ENCODE measurements at places on chromosomes 2 and 18.

- no peak for DNase-seq
Measured at GRCh38 chr2:231332872-231333500, 62.5 kb upstream of the B3GNT7 start.

DNA sequence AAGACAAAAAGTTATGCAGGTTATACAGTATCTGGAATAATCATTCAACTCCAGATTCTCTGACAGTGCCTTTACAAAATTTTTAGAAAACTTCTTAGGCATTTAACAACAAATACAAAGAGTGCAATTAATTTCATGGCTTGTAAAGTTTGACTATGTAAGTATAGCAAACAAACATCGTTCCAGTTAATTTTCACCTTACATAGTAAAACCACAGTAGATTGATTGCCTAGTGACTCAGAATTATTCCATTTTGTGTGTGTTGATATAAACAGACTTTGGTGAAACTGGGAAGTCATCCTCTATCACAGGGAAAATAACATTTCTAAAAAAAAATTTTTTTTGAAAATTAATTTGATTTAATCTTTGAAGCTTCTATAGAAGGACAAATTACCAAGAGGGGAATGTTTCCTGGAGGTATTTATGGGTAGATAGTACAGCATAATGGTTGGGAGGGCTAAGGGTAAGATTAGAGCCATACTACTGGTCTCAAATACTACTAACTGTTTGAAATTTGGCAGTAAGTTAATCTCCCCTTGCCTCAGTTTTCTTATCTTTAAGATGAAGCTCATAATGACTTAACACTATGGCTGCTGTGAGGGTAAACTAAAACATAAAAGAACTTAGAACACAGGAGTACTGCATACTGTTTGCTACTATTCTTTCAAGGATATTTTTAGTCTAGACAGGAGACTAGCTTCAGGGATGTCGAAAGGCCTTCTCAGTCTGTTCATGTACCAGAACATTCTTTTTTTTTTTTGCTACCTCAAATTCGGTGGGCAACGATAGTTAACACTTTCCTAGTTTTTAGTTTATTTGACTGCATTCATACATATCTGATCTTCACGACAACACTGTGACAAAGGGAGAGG is 19.6 kb downstream of the NDUFAF7 start:
- DNase-seq = no peak

GRCh38 chr2:212535996-212536816 is 2.4 kb downstream of the ERBB4 start:
- DNase-seq = no peak

DNA sequence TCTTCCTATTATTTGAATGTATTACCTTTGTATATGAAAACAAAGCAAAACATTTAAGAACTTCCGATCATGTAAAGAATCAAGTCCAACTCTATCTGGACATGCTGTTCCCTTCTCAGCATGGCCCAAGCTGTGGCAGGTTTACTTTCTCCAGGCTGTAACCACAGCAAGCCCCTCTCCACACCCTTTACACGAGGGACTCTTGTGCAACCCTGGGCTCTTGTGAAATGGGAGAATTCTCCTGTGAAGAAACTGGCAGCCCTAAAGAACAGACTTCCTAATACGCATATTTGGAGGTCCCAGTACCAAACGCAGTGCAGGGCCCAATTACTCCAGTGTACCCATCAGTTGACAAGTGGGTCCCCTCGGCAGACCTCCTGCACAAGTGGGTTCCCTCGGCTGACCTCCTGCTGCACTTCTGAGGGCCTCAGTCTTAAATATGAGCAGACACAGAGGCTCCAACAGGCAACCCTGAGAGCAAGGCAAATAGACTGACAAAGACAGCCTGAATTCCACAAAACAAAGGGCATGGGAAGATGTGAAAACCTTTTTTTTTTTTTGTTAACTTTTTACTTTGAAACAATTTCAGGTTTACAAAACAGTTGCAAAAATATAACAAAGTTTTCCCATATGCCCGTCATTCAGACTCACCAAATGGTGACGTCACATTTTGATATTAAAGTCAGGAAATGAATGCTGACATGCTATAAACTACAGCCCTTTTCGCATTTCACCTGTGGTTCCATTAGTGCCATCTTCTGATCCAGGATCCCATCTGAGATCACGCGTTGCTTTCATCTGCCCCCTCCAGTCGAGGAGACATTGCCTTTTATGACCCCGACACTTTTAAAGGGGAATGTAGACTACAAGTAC is 78.2 kb downstream of the FBXO15 start:
- no peak for DNase-seq

GRCh38 chr2:73970850-73971471 is 13.7 kb upstream of the TET3 start:
- DNase-seq = no peak

- DNase-seq = no peak
Measured at GRCh38 chr2:112927745-112928144, 16.8 kb downstream of the IL37 start.

- no peak for DNase-seq
Measured at GRCh38 chr2:2889141-2889540, 488.5 kb downstream of the EIPR1 start.

GRCh38 chr2:135299165-135299564 is 231.9 kb downstream of the ZRANB3 start:
- DNase-seq = no peak

GRCh38 chr2:236705295-236706105 is 135.9 kb downstream of the ACKR3 start:
- no peak for DNase-seq

DNA sequence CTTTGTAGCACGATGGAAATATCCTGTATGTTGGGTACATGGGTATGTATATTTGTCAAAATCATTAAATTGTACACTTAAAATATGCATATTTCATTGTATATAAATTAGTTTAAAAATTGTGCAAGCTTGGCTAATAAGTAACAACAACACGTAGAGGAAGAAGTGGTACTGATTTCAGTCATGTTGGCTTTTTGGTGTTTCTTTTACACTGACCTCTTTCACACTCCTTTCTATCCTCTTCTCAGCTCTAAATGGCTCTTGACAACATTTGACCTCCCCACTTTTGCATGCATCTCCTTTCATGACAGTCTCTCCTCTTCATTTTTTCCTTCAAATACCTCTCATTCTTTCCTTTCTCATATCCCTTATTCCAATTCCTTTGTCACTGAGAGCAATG is 801.4 kb upstream of the ZEB2 start:
- no peak for DNase-seq

- no peak for DNase-seq
Measured at GRCh38 chr2:37405781-37406180, 61.4 kb downstream of the QPCT start.

DNA sequence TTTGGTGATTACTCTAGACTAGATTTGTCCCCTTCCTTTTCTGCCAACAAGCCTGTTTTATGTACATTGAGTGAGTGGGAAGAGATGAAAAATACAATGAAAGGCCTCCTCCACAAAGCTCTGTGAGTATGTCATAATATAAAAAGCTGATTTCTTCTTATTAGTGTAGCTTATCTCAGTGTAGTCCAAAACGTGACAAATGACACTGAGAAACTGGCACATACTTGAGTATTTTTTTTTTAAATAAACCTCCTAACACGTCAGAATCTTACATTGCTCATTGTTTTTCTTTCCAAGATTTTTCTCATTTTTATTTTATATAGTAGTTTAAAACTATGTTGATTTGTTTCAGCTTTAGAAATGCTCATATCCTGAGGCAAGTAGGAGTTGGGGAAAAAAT is 17.9 kb upstream of the FIGN start:
- DNase-seq = no peak

DNA sequence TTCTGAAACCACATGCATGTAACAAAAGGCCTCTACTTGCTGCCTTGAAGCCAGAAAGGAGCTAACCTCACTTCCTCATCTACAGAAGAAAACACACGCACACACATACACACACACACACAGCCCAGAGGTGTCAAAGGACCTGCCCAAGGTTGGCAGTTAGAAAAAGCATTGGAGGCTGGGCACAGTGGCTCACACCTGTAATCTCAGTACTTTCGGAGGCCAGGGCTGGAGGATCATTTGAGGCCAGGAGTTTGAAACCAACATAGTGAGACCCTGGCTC is 125.9 kb upstream of the RNF152 start:
- DNase-seq = no peak

DNA sequence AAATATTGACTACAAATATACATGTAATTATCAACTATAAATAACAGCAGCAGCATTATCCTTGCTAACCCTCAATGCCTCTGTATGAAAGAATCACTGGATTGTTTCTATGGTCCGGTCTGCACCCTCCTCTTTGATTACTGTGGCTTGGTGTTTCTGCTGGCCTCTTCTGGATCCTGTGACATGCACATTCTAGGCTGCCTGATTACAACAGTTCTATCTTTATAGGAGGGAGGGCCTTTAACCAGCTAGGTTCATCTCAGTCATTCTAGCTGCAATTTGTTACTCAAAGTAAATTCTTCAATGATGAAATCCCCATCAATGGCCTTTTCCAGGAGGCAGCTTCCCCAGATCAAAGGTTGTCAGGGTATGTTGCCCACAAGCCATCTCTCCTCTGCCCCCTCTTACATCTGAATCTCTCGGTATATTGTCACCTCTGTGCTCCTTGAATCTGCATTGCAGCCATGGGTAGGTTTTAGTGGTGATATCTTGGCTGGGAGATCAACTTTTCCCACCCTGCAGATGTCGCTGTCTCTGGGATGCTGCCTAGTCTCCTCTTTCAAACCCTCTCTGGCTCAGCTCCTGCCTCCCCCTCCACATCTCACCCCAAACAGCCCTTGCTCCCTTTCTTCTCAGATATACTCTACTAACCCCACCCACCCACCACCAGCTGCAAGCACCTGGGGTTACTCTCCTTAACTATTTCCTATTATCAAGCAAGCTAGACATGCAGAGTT is 106.2 kb upstream of the BZW1 start:
- DNase-seq = no peak

GRCh38 chr18:42028247-42028832 is 73.3 kb downstream of the PIK3C3 start:
- DNase-seq = peak; percentile 17

DNA sequence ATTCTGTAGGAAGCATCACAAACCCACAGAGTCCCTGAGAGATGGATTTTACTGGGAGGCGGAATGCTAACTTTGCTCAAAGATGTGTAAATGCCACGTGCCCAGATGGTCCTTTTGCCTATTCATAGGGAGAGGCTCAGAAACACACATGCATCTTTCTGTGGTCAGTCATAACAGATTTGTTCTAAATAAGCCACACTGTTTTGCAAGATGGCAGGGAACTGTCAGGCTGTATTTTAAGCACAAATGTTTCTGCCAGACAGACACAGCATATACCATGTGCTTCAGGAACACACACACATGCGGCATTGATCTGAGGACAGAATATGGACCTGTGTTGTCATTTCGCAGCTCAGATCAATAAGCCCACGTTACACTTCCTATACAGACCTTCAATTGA is 312.0 kb downstream of the GPD2 start:
- no peak for DNase-seq

DNA sequence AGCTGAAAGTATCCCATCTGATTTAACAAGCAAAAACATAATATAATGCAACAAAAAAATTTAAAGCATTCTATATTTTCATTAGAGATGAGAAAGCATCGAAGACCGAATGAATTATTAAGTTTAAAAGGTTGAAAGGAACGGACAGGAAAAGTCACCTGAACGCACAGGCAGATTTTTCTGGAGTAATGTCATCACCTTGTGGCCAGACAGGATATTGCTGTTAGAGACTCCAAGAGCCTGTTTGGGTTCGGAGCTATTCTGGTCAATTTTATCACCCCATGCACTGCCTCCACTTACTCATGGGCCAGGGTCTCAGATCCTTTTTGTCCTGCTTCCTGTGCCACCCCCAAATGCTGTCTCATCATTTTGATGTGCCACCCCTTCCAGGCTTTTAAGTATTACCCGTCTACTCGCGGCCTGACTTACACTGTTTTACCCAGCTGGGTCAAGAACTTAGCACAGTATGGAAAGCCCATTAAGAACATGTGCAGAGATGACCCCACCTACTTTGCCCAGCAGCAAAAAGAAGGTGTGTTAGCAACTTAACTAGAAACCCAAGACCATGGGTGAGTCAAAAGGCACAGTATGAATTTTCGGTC is 27.3 kb downstream of the GKN2 start:
- DNase-seq = peak; percentile 49

DNA sequence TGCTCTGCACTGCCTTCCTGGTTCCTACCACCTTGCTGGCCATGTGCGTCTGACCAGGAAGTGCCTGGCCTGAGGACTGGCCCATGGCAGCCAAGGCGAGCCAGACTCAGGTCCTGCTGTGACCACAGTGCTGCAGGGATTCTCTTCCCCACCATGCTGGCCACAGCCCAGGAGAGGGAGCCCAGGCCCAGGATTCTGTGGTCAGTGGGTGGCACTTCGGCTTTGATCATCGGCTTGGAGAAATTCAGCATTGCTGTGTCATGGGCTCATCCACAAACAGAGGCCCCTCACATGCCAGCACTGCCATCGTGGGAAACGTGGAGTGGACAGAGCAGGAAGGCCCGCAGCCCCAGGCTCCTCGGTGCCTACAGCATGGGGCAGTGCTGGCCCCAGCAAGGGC is 211.6 kb downstream of the SEPTIN10 start:
- DNase-seq = no peak

GRCh38 chr2:55781542-55781941 is 87.9 kb upstream of the PNPT1 start:
- DNase-seq = no peak

- no peak for DNase-seq
Measured at GRCh38 chr2:236998758-236999157, 86.9 kb upstream of the COPS8 start.

DNA sequence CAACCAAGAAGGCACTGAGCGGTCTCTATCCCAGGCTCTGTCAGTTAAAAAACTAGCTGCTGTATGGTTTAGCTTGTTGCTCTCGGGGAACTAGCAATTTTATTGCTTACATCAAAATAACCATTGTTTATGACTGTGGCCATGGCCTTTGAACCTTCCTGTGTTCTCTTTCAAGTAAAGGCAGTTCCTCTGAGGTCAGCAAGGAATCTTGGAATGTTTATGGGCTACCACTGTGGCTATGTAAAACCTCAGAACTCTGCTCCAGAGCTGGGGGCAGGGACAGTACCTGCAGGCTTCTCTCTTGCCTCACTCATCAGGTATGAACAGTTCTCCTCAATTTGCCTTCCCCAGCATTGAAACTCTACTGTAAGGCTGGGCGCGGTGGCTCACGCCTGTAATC is 416.0 kb upstream of the NETO1 start:
- no peak for DNase-seq

DNA sequence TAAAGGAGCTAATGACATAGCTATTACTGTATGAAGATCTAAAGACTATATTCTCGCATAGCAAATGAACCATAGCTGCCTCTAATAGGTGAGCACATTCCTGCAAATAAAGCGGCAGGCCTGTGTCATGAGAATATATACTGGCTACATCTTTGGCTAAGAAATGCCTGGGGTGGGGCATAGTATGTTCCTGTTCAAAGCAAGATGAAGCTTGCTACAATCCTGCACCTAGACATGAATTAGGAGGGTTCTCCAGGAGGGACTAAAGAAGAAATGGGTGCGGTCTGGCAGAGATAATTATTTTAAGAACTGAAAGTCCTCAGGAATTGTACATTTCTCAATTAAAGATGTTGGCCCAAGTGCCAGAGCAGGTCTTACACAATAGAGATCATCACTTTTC is 46.8 kb upstream of the PLA2R1 start:
- DNase-seq = no peak

- DNase-seq = no peak
Measured at GRCh38 chr2:101559551-101559950, 84.6 kb upstream of the RFX8 start.

Data from HTR-8/SVneo (cell line).